Activated naive CD8-positive, alpha-beta T cell treated with anti-CD3 and anti-CD28 coated beads, Interleukin-2, amount 10 ng/mL, durations not matched to agents 7 days and 5 days (primary cell): ENCODE measurements at places on chromosomes 1 and 21. TPM values are rescaled to one million over a fixed set of nuclear protein-coding genes. Genes with fewer than 3 reads are reported as not detected.

- H3K27me3 ChIP-seq, result no peaks in the 10 kb centered on the region
- H3K27ac ChIP-seq, result no peak overlapping the region
- H3K4me3 ChIP-seq, result no peak overlapping the region
- DNase-seq, result no peak
Measured at GRCh38 chr1:36789535-36789934, 244.8 kb downstream of the GRIK3 start.

The RLF gene
- total RNA-seq, result 22.4 TPM

The OR2T29 gene
- not detected for total RNA-seq

GRCh38 chr1:158607296-158607695, 2.2 kb downstream of the OR10Z1 start:
- no peak for DNase-seq
- H3K4me3 ChIP-seq, result no peak overlapping the region
- H3K36me3 ChIP-seq, result no peaks in the 10 kb centered on the region
- peaks cover 7% of the 10 kb centered on the region for H3K27me3 ChIP-seq
- H3K4me1 ChIP-seq, result peaks cover 2% of the 10 kb centered on the region

- no peaks in the 10 kb centered on the region for H3K4me1 ChIP-seq
- DNase-seq, result no peak
- no peak overlapping the region for H3K4me3 ChIP-seq
- H3K27me3 ChIP-seq, result peaks cover 8% of the 10 kb centered on the region
Measured at GRCh38 chr21:35984654-35985361, 75.5 kb downstream of the SETD4 start.

DNA sequence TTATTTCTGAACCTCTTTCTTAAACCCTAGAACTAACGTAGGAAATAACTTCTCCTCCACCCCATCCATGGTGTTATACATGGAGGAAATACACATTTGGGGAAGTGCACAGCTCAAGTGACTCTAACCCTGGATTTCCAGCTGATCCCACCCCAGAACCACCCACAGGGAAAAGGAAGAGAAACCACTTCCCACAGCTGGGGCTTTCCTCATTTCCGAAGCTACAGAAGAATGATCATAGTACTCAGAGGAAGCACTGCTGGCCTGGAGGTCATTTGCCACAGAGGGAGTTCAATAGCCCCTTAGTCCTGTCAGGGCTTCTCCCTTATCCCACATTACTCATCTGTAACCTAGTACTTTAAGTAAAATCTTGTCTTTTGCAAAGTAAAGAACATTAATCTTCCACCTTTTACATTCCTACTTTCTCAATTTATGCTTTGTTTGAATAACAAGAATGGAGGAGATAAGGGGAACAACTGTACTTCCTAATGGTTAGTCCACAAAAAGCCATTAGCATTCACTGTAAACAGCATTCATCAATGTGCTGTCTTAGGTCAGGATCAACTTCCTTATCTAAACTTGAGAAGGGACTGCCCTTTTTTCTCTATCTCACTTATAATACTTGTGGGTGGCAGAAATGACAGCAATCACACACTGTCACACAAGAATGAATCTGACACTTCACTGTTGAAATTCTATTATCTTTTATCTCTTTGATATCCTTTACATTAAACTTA, 63.0 kb upstream of the RGS1 start:
- peaks cover 2% of the 10 kb centered on the region for H3K27me3 ChIP-seq
- H3K36me3 ChIP-seq, result peaks cover 1% of the 10 kb centered on the region
- H3K27ac ChIP-seq, result no peak overlapping the region
- DNase-seq, result no peak

The PODN gene
- 0.14 TPM for total RNA-seq

The DNM3 gene
- 2.0 TPM for total RNA-seq

The RIT1 gene
- 32.8 TPM for total RNA-seq

DNA sequence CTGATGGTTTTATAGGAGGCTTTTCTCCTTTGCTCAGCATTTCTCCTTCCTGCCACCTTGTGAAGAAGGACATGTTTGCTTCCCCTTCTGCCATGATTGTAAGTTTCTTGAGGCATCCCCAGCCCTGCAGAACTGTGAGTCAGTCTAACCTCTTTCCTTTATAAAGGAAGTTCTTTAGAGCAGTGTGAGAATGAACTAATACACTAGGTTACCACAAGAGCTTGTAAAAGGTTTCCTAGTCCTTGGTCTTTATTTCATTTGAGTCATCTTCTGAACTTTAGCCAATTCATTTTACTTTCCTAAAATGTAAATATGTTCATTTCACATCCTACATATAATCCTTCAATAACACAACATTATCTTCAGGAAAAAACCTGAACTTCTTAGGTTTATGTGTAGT, 365.3 kb downstream of the HHIPL2 start:
- no peaks in the 10 kb centered on the region for H3K4me1 ChIP-seq
- no peak for DNase-seq
- no peak overlapping the region for H3K4me3 ChIP-seq
- no peaks in the 10 kb centered on the region for H3K27me3 ChIP-seq
- no peak overlapping the region for H3K27ac ChIP-seq

- no peak for DNase-seq
- H3K27ac ChIP-seq, result no peak overlapping the region
- H3K4me1 ChIP-seq, result peaks cover 2% of the 10 kb centered on the region
- peaks cover 29% of the 10 kb centered on the region for H3K27me3 ChIP-seq
- H3K36me3 ChIP-seq, result no peaks in the 10 kb centered on the region
- no peak overlapping the region for H3K4me3 ChIP-seq
Measured at GRCh38 chr1:58251430-58252073, 295.0 kb downstream of the OMA1 start.

- peaks cover 19% of the 10 kb centered on the region for H3K36me3 ChIP-seq
- no peak overlapping the region for H3K27ac ChIP-seq
- no peak overlapping the region for H3K4me3 ChIP-seq
Measured at GRCh38 chr1:58524353-58524945, 22.1 kb downstream of the OMA1 start.

DNA sequence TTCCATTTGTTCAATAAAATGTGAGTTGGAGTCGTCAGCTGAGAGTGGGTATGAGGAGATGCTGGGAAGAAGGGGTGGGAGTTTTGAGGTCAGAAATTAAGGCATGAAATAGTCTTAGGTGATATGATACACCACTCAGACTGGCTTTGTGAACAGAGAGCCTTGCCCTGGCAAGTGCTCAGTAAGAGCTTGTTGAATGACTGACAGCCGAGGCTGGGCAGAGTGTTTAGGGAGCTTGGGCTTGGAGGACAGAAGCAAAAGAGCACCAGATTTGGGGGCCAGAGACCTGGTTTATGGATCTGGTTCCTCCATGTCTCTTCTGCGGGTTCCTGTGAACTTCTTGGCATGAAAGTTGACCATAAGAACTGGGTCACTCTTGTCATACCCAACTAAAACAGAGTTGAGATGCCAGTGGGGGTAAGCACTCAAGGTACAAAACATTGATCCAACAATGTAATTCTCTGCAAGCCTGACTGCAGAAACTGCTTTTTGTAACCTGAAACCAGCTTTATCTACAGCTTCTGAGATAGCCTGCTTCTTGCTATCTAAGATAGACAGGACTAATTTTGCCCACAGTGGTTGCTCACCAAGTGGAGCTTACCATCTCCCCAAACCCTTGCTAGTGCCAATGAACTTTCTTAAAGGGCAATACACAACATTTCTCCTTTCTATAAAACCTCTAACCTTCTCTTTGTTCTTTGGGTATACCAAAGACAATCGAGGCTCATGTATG, 126.4 kb downstream of the TENT5C start:
- peaks cover 4% of the 10 kb centered on the region for H3K36me3 ChIP-seq
- no peak for DNase-seq
- peaks cover 3% of the 10 kb centered on the region for H3K27me3 ChIP-seq
- H3K4me3 ChIP-seq, result no peak overlapping the region
- peaks cover 9% of the 10 kb centered on the region for H3K4me1 ChIP-seq
- H3K27ac ChIP-seq, result no peak overlapping the region

DNA sequence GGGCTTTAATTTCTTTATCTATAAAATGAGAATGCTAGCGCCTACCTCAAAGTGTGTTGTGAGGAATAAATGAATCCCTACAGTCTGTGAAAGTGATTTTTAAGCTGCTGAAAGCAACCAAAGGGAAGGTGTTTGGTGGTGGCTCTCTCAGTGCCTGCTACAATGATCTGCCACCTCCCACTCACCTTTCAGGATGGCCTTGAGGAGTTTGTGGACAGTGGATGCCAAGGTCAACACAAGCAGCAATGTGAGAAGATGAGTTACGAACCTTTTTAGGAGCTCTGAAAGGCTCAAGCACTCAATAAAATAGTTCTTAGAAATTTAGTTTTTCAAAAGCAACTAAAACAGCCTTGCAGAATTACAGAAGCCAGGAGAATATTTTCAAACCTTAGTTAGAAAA, 176.6 kb upstream of the DPT start:
- no peak overlapping the region for H3K4me3 ChIP-seq
- no peak overlapping the region for H3K27ac ChIP-seq
- H3K4me1 ChIP-seq, result peaks cover 7% of the 10 kb centered on the region
- peaks cover 35% of the 10 kb centered on the region for H3K27me3 ChIP-seq
- peaks cover 2% of the 10 kb centered on the region for H3K36me3 ChIP-seq
- DNase-seq, result no peak

DNA sequence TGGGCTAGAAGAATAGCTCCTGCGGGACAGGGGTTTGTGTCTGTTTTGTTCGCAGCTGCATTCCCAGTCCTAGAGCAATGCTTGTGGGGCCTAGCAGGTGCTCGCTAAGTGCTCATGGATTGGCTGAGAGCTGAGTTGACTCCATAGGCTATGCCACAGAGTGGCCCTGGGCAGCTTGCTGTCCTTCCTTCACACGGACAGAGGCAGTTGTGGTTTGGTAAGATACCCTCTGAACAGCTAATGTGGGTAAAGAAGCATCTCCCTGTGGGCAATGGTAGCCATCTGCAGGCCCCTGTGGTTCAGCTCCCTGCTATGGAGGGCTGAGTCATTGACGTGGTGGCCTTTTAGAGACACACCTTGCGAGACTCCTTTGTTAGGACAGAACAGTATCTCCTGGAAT, 23.5 kb upstream of the LBR start:
- DNase-seq, result no peak
- peaks cover 3% of the 10 kb centered on the region for H3K36me3 ChIP-seq
- peaks cover 33% of the 10 kb centered on the region for H3K4me1 ChIP-seq
- no peak overlapping the region for H3K4me3 ChIP-seq

The KCNT2 gene
- total RNA-seq, result not detected

- no peak for DNase-seq
- H3K4me3 ChIP-seq, result no peak overlapping the region
- peaks cover 8% of the 10 kb centered on the region for H3K27me3 ChIP-seq
- no peak overlapping the region for H3K27ac ChIP-seq
- H3K4me1 ChIP-seq, result peaks cover 12% of the 10 kb centered on the region
- H3K36me3 ChIP-seq, result no peaks in the 10 kb centered on the region
Measured at GRCh38 chr1:20169932-20170331, 16.0 kb upstream of the UBXN10 start.

- no peak overlapping the region for H3K27ac ChIP-seq
- no peak overlapping the region for H3K4me3 ChIP-seq
- peaks cover 37% of the 10 kb centered on the region for H3K4me1 ChIP-seq
- H3K36me3 ChIP-seq, result peaks cover 7% of the 10 kb centered on the region
Measured at GRCh38 chr1:58887059-58887458, 103.2 kb upstream of the JUN start.

The CRABP2 gene
- total RNA-seq, result 0.80 TPM

The NR1I3 gene
- total RNA-seq, result not detected

The PROX1 gene
- total RNA-seq, result not detected

DNA sequence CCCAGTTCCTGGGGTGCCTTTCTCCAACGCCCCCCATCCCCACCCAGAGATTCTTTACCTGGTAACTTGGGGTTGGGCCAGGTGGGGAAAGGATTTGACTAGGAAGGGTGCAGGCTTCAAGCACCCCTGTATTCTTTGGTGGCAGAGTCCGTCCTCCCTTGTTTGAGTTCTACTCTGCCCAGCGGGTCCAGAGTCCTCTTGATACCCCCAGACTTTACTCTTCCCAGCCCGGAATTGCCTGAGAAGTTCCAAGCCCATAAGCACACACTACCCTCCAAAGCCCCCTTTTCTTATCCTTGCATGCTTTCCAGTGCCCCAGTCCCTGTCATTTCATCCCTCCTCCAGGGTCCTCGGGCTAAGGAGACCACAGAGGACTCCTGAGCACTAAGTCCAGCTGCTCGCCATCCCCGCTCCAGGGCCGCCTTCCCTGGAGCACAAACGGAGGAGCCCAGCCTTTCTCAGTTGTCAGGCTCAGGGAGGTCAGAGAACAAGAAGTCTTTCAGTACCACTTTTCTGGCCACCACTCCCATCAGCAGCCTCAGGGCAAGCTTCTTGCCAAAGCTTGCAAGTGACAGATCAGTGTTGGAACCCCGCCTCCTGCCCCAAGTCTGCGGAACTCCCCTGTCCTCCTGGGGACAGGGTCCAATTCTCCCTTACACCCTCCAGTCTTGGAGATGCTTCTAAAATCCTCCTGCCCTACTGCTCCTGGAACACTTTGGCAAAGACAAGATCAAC, 12.2 kb downstream of the SLC45A3 start:
- no peak for DNase-seq
- H3K36me3 ChIP-seq, result no peaks in the 10 kb centered on the region

DNA sequence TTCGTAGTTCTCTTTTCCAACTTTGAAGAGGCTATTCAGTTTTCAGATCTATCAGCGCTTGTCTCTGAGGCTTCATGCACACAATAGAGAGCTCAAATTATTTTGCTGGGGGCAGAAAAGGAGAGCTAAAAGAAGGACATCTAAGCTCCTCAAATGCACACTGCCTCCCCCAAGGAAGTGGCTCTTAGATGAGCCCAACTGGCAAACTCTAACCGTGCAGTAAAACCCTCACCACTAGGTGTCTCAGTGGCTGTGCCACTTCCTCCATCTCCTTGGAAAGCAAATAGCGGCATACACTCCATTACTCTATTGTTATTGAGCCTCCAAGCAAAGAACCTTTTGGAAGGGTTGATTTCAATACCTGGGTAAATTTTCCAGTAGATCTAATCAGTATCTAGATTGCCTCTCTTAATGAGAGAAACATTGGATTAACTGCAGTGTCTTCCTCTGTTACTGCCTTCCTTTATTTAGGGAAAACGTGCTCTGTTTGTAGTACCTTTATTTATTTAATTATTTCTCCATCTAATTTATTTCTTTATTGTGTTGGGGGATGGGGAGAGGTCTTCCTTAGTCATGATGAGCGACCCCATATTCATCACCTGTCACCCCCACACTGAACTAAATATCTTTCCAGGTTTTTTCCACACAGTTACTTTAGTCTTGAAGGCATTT, 9.2 kb upstream of the SFPQ start:
- H3K27me3 ChIP-seq, result peaks cover 7% of the 10 kb centered on the region
- no peaks in the 10 kb centered on the region for H3K36me3 ChIP-seq
- peaks cover 7% of the 10 kb centered on the region for H3K4me1 ChIP-seq
- no peak overlapping the region for H3K27ac ChIP-seq

- no peak for DNase-seq
- H3K4me3 ChIP-seq, result no peak overlapping the region
- H3K27ac ChIP-seq, result no peak overlapping the region
- H3K27me3 ChIP-seq, result peaks cover 6% of the 10 kb centered on the region
Measured at GRCh38 chr1:11882814-11883538, 24.2 kb upstream of the NPPB start.

GRCh38 chr1:192810253-192810880, 1.5 kb downstream of the RGS2 start:
- no peaks in the 10 kb centered on the region for H3K27me3 ChIP-seq
- H3K4me1 ChIP-seq, result peaks cover 19% of the 10 kb centered on the region
- peak overlapping the region; percentile 50 for H3K4me3 ChIP-seq
- H3K27ac ChIP-seq, result no peak overlapping the region
- no peak for DNase-seq

GRCh38 chr1:7575041-7575400, 196.1 kb upstream of the VAMP3 start:
- H3K27me3 ChIP-seq, result no peaks in the 10 kb centered on the region
- no peak for DNase-seq
- no peak overlapping the region for H3K4me3 ChIP-seq
- no peaks in the 10 kb centered on the region for H3K4me1 ChIP-seq

The LHX4 gene
- not detected for total RNA-seq
